ENCODE measurements at places on chromosomes 16 and 17.

- peak; percentile 30 for DNase-seq
Measured at GRCh38 chr17:77952368-77952767, 6.1 kb upstream of the TNRC6C start.

- no peak for DNase-seq
Measured at GRCh38 chr16:78500659-78501270, 401.3 kb downstream of the WWOX start.

- DNase-seq = no peak
Measured at GRCh38 chr16:54135361-54136275, 151.0 kb downstream of the IRX3 start.

- no peak for DNase-seq
Measured at GRCh38 chr16:10308305-10309193, 77.3 kb upstream of the ATF7IP2 start.

DNA sequence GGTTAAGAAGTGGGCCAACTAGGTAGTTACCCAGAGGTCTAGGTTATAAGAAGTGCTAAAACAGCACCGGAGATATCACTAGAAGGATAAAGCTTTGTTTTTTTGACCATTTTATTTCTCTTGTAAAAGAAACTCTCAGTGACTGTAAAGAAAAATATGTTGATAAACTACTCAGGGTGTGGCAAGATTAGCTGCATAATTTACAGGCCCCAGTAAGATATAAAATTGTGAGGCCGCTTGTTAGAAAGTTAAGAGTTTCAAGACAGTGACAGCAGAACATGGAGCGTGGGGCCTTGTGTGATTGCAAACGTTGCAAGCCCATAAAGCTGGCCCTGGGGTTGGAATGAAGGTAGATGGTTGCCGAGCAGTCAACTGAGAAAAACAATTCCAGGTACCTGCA lies 263.7 kb upstream of the EEF2KMT start:
- DNase-seq = no peak

- DNase-seq = peak; percentile 50
Measured at GRCh38 chr16:7026639-7027038, 306.0 kb upstream of the RBFOX1 start.

DNA sequence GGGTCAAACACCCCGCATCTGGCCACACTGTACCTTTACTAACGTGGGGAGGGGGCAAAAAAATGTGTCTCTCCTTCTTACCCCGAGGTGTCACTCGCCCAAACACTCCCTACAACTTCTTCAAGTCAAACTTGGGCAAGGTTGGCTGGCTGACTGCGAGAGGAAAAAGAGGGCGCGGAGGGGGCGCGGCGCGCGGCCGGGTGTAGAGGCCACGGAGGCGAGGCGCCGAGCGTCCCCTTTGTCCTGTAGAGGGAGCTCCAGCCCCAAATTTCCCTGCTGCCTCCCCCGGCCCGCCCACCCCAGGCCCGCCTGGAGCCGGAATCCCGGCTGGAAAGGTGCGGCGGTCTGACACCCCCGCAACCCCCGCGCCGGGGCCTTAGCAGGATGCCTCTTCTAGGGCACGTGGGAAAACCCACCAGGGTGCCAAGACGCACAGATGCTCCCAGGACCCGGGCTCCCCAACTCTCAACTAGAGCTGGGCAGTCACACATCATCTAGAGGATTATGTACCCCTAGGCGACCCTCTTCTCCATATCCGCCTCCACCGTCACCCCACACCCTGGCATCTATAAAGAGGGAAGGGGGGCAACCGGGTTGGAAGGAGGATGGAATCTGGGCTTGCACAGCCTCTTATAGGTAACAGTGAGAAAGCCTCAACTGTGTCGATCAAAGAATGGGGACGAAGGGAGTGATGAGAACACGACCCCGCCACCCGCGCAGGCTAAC lies 4.2 kb downstream of the IRX3 start:
- peak; percentile 87 for DNase-seq

DNA sequence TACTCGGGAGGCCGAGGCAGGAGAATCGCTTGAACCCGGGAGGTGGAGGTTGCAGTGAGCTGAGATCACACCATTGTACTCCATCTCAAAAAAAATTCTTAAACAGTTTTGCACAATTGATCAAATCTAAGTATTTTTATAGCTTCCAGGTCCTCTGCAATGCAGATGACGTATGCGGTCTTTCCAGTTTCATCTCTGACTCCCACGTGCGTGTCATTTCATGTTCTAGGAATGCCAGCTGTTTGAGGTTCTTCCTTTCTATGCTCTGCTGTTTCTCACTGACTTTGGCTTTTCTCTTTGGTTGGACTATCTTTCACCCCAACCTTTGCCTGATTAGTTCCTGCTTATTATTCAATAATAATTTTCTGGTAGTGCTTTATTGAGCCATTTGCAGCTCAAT lies 16.2 kb downstream of the CHP2 start:
- peak; percentile 0 for DNase-seq

GRCh38 chr16:77938913-77939312 lies 83.4 kb upstream of the CLEC3A start:
- DNase-seq = no peak

- DNase-seq = no peak
Measured at GRCh38 chr16:10412935-10413601, 27.2 kb downstream of the ATF7IP2 start.

DNA sequence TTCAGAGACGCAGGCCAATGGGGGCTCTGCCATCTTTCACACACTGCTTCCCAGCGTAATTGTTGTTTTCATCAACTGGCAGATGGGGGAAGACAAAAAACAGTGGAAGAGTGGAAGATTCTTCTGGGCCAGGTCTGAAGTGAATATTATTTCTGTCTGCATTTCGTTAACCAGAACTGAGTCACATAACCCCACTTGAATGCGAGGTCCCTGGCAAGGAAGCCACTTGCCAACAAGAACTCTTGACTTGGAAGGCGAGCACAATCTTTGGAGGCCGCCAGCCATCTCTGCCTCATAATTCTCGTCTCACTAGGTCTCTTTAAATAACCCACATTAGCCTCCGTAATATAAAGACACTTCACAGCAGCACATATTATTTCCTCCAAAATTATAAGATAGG lies 75.4 kb downstream of the CYB561 start:
- DNase-seq = no peak

GRCh38 chr16:16028311-16028999 lies 79.0 kb downstream of the ABCC1 start:
- peak; percentile 46 for DNase-seq

DNA sequence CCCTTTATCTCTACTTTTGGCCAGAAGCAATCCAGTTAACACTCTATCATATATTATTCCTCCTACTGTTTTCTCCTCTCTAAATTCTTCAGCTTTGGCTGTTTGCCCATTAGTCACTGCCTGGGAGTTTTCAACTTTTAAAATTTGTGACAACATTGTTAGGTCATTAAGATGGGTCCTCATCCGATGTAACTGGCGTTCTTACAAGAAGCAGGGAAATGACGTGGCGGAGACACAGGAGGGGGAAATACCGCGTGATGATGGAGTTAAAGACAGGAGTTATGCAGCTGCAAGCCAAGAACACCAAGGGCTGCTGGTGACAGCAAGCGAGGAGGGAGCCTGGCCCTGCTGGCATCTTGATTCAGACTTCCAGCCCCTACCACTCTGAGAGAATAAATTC lies 34.8 kb upstream of the CPHXL start:
- no peak for DNase-seq

- DNase-seq = no peak
Measured at GRCh38 chr17:49362723-49363117, 670 bp upstream of the ZNF652 start.

GRCh38 chr16:1441391-1441829 lies 2.9 kb downstream of the CCDC154 start:
- no peak for DNase-seq

- no peak for DNase-seq
Measured at GRCh38 chr17:27597783-27598320, 33.1 kb upstream of the LGALS9 start.

DNA sequence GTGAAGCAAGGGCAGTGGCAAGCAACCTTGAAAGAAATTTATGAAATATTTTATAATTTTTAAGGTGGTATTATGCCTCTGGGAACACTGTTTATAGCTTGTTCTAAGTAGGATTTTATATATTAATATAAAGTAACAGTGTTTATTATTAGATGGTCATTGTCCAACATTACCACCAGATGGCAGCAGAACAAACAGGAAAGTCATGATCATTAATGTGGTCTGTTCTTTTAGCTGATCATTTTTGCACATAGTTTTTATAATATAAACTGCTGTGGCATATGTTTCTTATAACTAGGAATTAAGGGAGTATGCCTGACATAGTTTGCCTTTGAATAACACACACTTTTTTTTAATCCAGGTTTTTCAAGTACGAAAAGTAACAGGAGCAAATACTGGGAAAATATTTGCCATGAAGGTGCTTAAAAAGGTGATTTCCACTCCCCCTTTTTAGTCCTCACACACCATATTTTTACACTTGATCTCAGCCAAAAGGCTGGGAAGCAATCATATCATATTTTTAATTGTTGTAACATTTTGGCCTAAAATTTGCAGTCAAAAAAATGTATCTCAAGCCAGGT lies 21.4 kb downstream of the RPS6KB1 start:
- no peak for DNase-seq

GRCh38 chr17:36705874-36706731 lies 104.7 kb downstream of the MRM1 start:
- peak; percentile 75 for DNase-seq

- DNase-seq = no peak
Measured at GRCh38 chr16:69188716-69189115, 1.8 kb downstream of the SNTB2 start.

DNA sequence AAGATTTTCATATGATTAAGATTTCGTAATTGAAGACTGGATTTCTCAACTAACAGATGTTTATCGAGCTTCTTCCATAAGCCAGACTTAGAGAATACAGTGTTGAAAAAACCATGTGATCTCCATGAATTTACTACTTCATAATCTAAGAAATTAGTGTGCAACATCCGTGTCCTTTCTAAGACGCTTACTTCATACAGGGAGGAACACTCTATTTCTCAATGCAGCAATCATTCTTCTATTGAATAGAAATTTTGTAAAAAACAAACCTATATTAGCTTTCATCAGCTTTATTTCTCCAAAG lies 946.3 kb downstream of the KCNJ2 start:
- DNase-seq = no peak

All from ecto neural progenitor cell (in vitro differentiated cells).